ENCODE measurements at places on chromosomes 16 and 17. TPM values are rescaled to one million over a fixed set of nuclear protein-coding genes. Genes with fewer than 3 reads are reported as not detected.
A peak's percentile ranks its signal among the peaks of the same experiment; 100 is the strongest.

DNA sequence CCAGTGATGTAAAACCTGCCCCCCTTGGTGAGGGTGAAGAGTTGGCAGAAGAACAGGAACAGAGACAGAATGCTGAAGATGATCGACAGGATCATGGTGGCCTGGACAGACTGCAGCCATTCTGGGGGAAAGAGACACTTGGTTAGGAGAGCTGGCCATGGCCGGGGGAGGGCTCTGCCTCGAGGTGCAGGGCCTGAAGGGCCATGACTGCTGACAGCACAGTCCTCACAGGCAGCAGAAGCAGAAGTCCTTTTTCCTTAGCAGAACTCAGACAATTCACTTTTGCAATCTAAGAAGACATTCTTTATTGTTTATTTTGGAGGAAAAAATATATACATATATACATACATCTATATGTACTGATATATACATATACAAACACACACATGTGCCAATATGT lies 25.6 kb downstream of the PMP22 start:
- no peak for DNase-seq

DNA sequence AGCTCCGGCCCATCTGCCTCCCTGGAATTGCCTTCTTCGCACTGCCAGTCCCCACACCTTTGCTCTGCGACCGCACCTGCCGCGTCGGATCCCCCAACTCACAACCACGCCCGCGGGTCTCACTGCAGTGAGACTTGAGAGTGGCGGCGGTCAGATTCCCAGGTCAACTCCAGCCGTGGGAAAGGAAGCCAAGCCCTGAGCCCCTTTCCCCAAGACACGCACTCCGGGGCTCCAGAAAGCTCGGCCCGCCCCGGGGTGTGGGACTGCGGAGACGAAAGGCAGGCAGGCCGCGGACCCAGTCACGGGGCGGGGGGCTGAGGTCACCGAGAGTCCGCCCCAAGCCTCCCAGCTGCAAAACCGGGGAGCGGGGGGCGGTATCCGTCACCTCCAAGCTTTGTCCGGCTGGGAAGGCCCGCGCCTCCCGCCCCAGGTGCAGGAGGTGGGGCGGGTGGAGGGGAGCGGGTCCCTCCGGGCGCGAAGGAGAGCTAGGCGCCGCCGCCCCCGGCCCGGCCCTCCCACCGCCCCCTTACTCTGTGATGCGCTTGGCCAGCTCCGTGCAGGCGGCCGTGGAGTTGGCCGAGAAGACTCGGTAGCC lies 615 bp downstream of the PRPSAP1 start:
- DNase-seq: no peak

YPEL2 gene
- total RNA-seq: 47.0 TPM

- no peak for DNase-seq
These were observed 2.7 kb downstream of the LITAF start for GRCh38 chr16:11583889-11584565.

- DNase-seq: no peak
These were observed 327.2 kb upstream of the TNRC6C start for GRCh38 chr17:77631307-77631706.

DNA sequence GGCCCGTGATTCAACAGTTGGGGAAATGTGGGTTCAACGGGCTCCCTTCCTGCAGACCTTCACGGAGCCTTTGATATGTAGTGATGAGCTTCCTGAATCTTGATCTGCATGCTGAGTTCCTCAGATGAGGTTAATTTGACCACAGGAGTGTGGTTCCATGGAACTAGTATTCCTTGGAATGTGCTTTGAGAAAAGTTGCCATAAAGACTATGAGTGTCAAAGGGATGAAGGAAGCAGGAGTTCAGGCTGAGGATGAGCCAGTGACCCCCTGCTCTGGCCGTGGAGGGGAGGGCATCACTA lies 229.2 kb downstream of the MSI2 start:
- no peak for DNase-seq

WSCD1 gene
- total RNA-seq: 13.4 TPM

DNA sequence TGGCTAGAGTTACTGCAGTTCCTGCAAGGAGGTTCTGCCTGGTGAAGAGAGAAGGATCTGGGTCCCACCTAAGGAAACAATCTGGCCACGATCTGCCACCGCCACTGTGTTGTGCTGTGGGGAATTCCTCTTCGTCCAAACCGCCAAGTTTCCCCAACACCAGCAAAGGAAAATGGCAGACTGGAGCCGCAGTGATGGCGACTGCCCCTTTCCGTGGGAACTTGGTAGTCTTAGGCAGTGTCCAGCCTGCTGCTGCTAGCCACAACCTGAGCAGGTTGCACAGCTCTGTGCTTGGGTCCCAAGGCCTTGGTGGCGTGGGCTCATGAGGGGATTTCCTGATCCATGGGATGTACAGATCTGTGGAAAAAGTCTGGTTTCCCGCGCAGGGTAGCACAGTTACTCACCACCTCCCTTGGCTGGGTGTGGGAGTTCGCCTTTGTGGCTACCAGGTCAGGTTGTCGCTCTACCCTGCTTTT lies 28.6 kb downstream of the NFATC3 start:
- no peak for DNase-seq

ZNF821 gene
- 9.4 TPM for total RNA-seq

CIITA gene
- 24.1 TPM for total RNA-seq

DNA sequence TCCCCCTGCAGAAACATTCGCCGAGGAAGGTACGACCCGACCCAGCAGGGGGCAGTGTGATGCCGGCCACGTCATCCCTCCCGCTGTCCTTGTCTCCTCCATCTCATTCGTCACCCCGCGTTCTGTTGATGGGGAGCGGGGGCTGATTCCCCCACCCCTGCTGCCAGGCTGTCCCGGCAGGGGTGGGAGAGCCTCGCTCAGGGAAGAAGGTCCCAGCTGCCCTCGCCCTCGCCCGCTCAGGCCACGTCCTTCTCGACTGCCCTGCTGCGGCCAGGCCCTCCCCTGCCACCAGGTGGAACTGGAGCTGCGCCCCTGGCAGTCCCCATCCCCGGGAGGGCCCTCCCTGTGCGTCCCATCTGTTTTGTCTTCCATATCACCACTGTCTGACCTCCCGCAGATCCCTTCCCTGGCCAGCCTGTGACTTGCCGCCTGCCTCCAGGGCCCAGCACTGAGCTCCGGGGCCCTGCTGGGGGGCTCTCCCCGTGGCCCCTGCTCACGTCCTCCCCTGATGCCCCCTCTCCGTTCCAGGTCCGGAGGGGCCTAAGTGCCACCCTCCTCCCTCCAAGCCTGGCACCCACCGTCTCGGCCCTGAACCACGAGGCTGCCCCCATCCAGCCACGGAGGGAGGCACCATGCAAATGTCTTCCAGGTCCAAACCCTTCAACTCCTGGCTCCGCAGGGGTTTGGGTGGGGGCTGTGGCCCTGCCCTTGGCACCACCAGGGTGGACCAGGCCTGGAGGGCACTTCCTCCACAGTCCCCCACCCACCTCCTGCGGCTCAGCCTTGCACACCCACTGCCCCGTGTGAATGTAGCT lies 20.6 kb downstream of the ADAM11 start:
- DNase-seq: peak; percentile 84

DNA sequence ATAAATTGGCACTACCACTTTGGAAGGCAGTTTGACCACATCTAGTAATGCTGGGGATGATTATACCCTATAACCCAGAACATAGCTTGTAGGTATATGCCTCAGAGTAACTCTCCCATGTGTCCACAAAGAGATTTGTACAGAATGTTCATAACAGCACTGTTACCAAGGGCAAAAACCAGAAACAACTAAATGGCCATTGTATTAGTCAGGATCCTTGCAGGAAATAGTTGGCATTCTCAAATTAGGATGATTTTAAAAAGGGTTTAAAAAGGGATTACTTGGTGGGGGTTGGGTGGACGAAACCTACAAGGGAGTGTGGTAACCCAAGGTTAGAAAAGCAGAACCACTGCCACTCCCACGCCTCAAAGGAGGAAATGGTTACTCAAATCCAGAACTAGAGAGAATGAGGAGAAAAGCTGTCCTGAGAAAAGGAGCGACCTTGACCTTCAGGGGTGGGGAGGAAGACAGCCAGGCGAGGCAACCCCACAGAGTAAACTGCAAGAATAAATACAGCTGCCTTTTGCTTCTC lies 2.1 kb downstream of the CPPED1 start:
- DNase-seq: no peak

Data from lung (tissue), 17 donors.